Cardiac fibroblast (primary cell): ENCODE measurements at places on chromosomes 4 and X.

DNA sequence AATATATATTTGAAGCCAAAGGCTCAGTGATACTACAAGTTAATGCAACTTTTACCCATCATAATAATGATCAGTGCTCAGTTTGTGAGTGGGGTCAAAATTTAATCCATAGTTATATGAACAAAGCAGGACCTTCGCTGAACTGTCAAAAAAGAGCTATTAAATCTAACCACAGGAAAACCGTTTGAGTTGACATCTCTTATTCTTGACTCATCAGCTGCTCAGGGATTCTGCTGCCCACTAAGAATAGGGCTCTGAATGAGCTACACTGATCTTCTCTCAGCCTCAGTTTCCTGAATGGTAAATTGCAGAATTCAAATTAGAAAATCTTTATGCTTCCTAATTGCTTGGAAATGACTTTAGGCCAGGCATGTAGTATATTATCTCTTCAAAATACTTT, 44.9 kb upstream of the NAP1L5 start:
- no peak for DNase-seq

GRCh38 chr4:98485816-98486345, 172.5 kb downstream of the TSPAN5 start:
- DNase-seq = no peak

DNA sequence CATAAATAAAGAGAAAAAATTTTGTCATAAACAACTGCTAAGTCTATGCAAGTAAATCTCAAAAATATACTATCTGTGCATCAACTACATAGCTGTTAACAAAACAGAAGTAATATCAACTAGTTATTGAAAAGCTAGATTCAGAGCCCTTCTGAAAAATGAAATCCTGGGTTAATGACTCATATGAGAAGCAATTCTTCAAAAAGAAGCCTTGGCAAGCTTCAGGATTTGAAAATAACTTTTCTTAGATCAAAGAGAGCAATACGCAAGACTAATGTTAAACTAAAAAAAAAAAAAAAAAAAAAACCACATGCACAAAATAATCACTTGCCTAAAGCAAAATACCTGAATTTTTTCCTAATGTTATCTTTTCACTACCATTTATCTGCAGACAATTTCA, 566.1 kb upstream of the BOD1L1 start:
- DNase-seq = peak; percentile 5

DNA sequence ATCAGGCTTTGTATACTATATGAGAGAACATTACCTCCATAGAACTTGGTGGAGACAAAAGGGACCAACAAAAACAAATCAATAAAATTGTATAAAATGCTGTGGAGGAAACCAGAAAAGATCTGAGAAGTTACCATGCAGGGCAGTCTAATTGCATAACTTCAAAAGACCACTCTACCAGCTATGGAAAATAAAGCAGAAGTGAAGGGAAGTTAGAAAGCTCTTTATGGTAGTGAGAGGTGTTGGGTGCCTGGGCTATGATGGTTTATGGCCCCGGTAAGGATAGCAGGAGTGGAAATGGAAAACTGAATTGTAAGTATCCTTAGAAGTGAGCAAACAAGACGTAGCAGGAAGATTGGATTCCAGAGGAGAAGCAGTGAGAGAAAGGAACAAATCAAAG, 3.1 kb downstream of the TMEM184C start:
- no peak for DNase-seq

DNA sequence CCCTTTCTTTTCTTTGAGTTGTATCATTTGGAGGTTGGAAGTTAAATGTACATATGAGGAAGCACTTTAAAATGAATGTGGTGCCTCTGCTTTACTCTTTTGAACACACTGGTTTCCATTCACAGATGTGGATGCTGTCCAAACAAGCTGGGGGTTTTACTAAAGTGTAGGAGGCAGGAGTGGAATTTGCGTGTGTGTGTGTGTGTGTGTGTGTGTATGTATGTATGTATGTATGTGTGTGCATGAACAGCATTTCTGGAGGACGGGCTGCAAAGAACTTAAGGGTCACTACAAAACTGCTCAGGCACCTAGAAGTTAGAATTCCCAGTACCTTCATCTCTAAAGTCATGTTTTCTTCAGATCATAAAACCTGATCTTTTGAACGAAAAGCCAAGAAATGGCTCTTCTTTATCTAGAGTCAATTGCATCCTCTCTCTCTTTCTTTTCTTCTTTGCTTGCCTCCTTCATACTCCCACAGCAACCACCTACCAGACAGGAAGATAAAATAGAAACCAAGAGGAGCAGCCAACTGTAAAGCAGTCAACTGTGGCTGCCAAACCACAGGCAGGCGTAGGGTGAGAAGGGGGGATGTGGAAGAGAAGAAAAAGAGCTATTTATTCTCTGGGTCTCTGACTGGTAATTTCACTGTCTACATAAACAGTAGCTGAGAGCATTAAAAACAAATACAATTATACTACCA, 177.0 kb upstream of the RASGEF1B start:
- peak; percentile 74 for DNase-seq

DNA sequence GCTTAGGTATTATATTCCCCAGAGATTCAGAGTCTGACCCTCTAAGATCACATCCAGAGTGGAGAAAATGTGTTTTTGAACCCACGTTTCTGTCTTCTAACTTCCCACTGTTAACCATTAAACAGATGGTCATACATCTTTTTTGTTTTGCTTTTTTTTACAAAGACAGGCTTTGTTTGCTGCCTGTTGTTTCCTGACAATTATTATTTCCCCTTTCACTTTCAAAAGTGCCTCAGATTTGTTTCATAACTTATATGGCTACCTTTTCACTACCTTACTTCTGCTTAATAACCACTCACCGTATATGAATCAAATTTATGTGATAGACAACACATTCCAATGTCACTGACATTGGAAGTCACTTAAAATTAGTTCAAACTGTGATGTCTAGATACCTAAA, 142.2 kb downstream of the HS3ST1 start:
- DNase-seq = no peak

DNA sequence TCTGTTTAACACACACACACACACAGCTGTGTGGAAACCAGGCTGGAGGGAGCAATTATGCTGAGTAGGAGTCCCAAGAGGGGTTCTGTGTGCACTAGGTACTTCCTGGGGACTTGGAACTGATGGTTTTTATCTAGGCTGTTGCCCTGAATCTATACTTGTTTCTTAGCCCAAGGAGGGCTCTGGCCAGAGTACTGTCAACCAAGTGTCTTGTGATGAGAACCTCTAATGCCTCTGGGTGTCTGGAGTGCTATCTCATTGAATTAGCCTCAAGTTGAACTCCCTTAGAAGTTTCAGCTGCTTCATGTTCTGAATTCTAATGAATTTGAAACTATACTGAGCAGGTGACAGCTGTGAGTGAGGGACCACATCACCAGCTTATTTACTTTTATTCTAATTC, 16.6 kb downstream of the ARHGAP24 start:
- no peak for DNase-seq

GRCh38 chr4:155889031-155889793, 14.3 kb upstream of the TDO2 start:
- peak; percentile 88 for DNase-seq

DNA sequence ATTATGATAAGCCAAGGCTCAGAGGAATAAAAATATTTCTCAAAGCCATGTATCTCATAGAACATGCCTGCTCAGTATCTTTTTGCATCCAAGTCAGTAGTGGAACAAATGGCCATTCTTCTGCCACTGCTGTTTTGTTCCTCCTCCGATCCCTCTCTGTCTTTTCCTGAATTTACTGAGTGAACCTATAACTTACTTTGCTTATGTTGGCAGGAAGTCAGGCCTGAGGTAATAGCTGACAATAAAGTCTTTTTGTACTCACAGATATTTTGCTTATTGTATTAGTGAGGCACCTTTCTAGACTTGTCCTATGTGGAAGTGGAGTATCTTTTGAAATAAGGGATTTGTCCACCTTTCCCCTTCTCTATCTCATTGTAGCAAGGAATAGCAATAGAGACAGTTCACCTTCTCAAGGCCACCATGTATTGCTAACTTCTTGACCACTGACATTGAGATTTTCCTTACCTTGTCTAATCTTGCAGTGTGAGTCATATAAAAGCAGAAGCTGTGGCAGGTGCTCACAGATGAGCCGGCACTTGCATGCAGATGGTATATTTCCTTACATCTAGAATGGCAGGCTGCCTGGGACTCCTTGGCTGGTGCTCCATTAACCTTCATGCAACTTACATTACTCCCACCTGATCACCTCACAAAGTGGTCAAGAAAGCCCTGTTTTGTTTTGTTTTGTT, 68.2 kb downstream of the AGTR2 start:
- peak; percentile 5 for DNase-seq

GRCh38 chr4:87068583-87069021, 133.8 kb downstream of the AFF1 start:
- peak; percentile 74 for DNase-seq

DNA sequence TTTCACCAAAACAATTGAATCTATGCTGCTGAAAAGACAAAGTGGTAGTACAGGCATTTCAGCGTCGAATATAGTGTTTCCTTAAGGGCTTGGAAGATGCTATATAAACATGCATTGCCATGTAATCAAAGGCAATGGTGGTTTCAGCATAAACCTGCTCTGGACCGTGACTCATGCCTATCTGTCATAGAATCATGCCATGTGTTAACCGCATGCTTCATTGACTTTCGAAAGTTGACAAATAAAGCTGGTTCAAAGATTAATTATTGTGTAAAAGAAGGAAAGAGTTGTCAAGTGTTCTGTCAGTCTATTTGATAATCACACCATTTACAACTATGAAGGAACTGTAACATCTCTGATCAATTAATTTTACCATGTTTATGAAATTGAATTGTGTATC, 83.2 kb downstream of the FUNDC1 start:
- no peak for DNase-seq

- no peak for DNase-seq
These were observed 590.3 kb downstream of the PACRGL start for GRCh38 chr4:21290562-21290961.

DNA sequence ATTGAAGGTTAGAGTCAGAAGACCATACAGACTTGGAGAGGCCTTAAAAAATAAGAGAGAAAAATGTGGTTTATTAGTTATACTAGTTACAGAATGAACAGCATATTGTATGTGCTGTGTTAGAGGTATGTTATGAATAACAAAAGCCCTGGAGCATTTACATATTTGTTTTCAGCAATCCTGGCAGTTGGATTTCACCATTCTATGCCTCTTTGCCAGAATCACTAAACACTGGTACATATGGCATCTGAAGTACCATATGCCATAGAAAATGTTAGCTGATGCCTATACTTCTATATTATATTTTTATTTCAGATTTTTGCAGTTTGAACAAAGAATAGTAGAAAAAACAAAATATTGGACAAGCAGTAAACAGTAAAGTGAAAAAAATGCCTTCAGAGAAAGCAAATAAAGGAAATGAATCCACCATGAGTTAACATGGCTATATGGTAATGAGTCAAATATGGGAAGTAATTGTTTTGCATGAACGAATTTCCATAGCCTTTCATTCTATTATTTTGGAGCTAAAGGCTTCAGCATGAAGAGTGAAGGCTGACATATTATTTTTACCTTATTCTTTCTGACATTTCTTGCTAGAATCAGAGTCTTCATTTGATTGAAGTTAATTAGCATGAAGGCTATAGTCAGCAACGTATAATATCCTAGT, 41.9 kb upstream of the PRDM8 start:
- DNase-seq = no peak

GRCh38 chr4:2942037-2942531, 21.1 kb downstream of the NOP14 start:
- DNase-seq = no peak

- no peak for DNase-seq
These were observed 105.2 kb upstream of the ADRA2C start for GRCh38 chr4:3660928-3661515.

GRCh38 chr4:157978680-157979361, 194.0 kb downstream of the GASK1B start:
- DNase-seq = peak; percentile 79

DNA sequence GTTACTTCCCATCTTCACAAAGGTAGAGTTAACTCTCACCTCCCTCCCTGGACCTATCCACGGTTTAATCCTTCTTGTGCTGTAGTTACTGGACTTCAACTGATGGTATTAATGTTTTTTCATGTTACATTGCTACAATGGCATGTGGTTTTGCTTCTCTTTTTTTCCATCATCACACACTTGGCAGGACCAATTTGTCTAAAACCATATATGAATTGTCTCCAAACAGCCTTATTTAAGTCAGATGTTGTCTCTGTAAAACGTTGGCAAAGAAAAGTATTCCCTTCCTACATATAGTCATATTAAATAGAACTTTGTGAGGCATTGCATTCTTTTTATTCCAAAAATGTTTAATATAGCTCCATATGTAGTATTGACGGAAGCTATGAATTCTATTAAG, 15.5 kb downstream of the PRRG1 start:
- no peak for DNase-seq

GRCh38 chr4:16843831-16844508, 54.5 kb downstream of the LDB2 start:
- peak; percentile 86 for DNase-seq

- no peak for DNase-seq
These were observed 48.6 kb upstream of the NAP1L5 start for GRCh38 chr4:88746206-88746605.

DNA sequence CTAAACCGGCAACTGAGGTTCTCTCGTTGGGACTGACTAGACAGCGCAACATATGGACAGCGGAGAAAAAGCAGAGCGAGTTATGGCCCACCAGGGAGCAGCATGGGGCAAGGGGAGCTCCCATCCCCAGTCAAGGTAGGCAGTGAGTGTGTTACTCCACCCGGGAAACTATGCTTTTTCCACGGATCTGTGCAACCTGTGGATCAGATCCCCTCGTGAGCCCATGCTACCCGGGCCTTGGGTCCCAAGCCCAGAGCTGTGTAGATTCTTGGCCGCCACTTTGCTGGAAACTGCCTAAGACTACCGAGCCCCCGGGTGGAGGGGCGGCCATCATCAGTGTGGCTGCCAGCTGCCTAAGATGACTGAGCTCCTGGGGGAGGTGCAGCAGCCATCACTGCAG, 140.9 kb downstream of the PAPSS1 start:
- no peak for DNase-seq

DNA sequence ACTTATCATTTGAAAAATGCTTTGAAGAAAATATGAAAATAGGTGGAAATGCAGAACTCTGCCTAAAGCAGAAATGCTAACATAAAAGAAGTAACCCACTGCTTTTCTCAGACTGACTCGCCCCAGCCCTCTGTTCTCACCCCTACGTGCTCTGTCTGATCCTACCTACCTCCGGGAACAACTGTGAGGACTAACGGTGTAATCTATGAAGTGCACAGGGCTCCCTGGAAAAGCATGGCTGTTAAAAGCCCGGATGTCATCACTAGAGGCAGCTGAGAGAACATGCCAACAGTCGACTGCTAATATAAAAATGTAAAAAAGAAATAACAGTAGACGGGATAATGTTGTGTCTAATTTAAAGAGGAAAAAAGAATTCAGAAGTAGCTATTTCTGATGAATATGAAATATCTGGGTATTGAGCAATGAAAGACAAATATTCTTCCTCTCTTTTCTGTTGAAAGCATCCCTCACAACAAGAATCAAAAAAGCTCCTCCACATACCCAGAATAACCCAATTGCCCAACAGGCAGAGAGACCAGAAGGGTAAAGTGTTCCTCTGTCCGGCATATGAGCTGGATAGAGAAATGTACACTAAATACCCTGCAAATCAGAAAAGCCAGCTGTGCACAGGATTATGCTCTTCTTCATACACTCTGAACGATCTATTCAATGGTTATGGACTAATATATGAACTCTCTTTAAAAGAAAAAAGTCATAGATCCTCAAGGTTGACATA, 130.7 kb downstream of the TSPAN5 start:
- DNase-seq = no peak

- DNase-seq = no peak
These were observed 33.9 kb upstream of the RTL3 start for GRCh38 chrX:78693012-78693411.
